Cardiac muscle cell (in vitro differentiated cells and primary cell): ENCODE measurements at places on chromosomes 4 and X. TPM values are rescaled to one million over a fixed set of nuclear protein-coding genes. Genes with fewer than 3 reads are reported as not detected.
A peak's percentile ranks its signal among the peaks of the same experiment; 100 is the strongest.

GRCh38 chrX:115013705-115014104 is 3.7 kb downstream of the IL13RA2 start:
- DNase-seq: no peak

GRCh38 chrX:18891548-18891945 is 92.4 kb downstream of the PHKA2 start:
- DNase-seq: no peak

GRCh38 chrX:35122756-35123155 is 180.2 kb downstream of the FAM47B start:
- no peak for DNase-seq

- peak; percentile 23 for DNase-seq
Measured at GRCh38 chrX:11381464-11381863, 88.3 kb downstream of the AMELX start.

DNA sequence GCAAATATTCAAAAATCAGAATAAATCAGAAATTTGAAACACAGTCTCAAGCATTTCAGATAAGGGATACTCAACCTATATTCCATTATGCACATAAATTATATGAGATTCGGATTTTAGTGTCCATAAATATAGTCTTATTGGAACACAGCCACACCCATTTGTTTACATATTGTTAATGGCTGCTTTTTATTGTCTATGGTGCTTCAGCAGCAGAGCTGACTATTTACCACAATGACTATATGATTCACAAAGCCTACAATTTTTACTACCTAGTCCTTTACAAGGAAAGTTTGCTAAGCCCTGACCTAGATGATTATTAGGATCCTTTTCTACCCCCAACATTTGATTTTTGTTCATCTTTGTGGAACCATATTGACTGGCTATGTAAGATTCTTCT is 63.9 kb downstream of the IL1RAPL1 start:
- no peak for DNase-seq

Gene S100P
- polyA plus RNA-seq: not detected in 2 replicates

Gene FRAS1
- polyA plus RNA-seq: 4.4 and 8.0 TPM in 2 replicates

Gene SMIM20
- polyA plus RNA-seq: 59.1 and 65.1 TPM in 2 replicates

Gene SRPX
- polyA plus RNA-seq: 13.4 and 21.4 TPM in 2 replicates

Gene DGKK
- 0.15 and 0.47 TPM in 2 replicates for polyA plus RNA-seq

Gene PABPC4L
- polyA plus RNA-seq: 2.3 and 3.9 TPM in 2 replicates
